ENCODE measurements at places on chromosomes 2 and 18. TPM values are rescaled to one million over a fixed set of nuclear protein-coding genes. Genes with fewer than 3 reads are reported as not detected.

GRCh38 chr18:8350628-8351027 is 258.6 kb upstream of the RAB12 start:
- DNase-seq = no peak

DCDC2C gene
- total RNA-seq = not detected

GRCh38 chr2:202406445-202406978 is 30.4 kb downstream of the BMPR2 start:
- no peak for DNase-seq

- DNase-seq = no peak
These were observed 18.8 kb upstream of the FN1 start for GRCh38 chr2:215454519-215455246.

CD207 gene
- 0.19 TPM for total RNA-seq

DNA sequence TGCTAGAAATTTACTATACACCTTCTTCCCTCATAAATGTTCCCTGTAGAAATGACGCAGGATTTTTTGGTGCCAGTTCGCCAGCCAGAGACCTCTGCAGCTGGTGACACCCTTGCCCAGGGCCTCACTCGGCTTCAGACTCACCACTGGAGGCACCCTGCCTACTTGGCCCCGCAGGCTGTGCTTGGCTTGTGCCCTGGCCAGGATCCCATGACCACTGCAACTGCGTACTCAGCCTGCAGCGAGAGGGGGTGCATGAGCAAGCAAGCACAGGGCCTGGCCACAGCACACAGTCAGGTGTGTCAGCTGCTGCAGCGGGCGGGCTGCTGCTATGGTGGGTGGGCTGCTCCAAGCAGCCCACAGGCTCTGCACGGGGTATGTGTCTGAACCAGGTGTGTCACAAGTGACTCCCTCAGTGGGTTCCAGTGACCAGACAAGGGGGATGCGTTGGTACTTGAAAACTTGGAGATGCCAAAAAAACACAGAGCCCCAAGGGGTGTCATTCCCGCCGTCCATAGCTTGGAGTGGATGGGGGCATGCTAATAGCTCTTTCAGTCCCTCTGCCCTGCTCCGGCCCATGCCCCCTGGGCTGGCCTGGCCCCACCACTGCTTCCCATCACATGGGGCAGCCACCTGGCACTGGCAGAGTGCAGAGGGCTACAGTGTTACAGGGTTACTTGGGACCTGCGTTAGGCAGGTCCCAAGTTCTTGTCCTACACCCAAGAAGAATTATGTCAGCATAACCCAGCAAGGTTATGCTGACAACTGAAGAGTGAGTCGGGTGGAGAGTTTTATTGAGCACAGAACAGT is 46.6 kb upstream of the TANC1 start:
- no peak for DNase-seq

OSBPL1A gene
- 69.8 TPM for total RNA-seq

DNA sequence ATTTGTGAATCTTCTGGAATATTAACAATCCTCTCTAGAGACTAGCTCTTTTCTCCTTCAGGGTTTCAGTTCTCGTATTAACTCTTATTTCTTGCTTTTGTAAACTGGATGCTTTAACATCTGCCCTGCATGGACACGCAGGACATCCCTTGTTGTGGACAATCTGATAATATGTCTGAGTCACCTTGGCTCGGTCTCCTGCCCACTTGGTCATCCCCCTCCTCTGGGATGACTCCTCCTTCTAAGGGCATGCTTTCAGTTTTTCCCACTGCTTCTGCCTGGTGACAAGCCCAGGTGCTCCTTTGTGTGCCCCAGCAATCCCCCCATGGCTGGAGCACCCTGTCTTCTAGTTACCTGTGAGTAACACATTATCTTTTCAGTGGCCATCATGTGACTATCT is 460.5 kb downstream of the DSC3 start:
- no peak for DNase-seq

SERPINB7 gene
- not detected for total RNA-seq

DNA sequence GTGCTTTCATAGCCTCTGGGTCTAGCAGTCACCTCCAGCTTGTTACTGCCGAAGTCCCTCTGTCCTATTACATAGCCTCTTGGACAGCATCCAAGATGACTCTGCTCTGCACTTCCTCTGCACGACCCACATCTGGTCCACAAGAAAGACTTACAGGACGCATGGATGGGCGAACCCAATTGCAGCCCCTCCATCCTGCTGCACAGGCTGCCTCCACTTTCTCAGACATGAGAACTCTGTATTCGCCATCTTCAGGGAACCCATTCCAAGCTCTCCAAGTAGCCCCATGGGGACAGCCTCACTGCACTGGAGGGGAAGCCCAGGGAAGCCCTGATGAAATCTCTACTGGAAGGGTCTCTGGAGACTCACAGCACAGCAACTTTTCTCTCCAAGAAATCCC is 172.1 kb downstream of the GFPT1 start:
- no peak for DNase-seq

- no peak for DNase-seq
These were observed 31.2 kb upstream of the TBR1 start for GRCh38 chr2:161384864-161385263.

DNA sequence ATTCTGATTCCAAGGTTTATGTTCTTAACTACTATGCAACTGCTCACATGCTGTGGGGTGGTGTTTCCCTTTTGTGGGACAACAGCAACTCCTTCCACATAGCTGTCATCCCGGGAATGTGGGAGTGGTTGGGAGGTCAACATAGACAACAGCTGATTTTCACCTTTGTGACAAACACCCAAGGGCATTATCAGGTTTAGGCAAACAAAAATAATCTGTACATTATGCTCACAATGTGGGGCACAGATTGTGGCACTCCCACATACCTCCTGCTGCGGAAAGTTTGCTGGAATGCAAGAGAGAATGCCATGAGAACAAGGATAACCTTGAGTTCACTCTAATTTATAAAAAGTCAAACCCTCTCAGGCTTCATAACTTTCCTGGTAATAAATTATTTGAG is 582.6 kb downstream of the CNTNAP5 start:
- no peak for DNase-seq

- DNase-seq = no peak
These were observed 680.2 kb upstream of the LRRTM4 start for GRCh38 chr2:78202366-78202765.

ZNF804A gene
- total RNA-seq = not detected

- DNase-seq = no peak
These were observed 718.2 kb downstream of the DPP10 start for GRCh38 chr2:115160531-115161080.

DNA sequence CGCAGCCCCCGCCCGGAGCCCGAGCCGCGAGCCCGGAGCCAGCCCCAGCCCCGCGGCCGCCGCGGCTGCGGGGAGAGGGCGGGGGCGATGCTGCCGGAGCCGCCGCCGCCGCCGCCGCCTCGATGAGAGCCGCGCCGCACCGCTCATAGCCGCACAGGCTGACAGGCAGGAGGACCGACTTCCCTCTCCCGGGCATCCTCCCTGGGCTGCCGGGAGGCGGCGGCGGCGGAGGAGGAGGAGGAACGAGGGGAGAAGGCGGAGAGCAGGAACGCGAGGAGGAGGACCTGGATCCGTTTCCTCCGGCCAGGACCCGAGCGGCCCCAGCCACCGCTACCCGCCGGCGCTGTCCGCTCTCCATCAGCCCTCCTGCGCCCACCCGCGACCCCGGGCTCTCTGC is 370 bp downstream of the KLHL29 start:
- peak; percentile 12 for DNase-seq

GRCh38 chr2:226001716-226002115 is 602.2 kb downstream of the NYAP2 start:
- DNase-seq = no peak

DNA sequence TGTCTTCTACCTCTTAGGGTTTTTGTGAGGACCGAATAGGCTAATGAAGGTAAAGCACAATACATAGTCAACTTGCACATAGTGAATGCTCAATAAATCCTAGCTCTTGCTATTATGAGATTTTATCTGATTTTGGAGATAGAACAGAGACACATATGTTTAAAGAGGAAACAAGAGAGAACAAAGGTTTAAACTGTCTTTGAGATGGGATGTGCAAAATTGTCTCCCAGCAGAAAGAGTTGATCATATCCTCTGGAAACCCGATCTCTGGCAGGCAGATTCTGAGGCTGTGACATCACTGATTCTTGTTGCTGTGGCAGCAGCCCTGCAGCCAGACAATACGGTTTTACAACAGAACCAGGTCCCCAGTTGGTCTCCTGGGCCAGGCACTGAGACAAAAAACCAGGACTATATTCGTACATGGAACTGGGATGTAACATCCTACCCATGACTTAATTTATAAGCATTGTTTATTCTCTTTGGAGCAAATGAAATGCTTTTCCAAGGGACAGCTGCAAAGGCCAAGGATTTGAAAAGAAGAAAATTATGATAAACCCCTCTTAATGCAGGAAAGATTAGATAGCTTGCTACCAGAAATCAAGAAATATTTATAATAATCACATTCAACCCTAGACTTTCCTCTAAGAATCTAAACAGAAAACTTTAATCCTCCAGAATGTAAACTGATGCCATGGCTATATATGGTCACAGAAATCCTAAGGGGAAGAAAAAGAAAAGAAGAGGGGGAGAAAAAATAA is 80.2 kb downstream of the SLC8A1 start:
- peak; percentile 19 for DNase-seq

DNA sequence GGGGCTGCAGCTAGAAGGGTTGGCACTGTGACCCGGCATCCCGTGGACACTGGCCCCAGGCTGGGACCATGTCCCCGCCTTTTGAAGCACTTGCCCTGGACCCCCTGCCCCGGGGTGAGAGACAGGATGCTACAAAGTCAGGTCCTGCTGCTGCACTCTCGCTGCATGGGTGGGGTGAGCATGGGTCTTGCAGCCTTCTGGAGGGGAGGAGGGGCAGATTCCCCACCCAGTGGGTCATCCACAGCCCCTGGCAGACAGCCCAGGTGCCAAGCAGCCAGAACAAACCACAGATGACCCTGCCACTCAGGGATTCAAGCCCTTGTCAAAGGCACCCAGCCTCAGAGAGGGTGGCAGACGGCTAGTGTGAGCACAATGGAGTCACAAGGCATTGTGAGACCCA is 5.7 kb upstream of the NMUR1 start:
- no peak for DNase-seq

- no peak for DNase-seq
These were observed 1146.9 kb upstream of the NRXN1 start for GRCh38 chr2:52178845-52179244.

- no peak for DNase-seq
These were observed 62.0 kb downstream of the IKZF2 start for GRCh38 chr2:213089438-213089837.

- DNase-seq = no peak
These were observed 21.1 kb downstream of the CPS1 start for GRCh38 chr2:210577263-210578071.

DNA sequence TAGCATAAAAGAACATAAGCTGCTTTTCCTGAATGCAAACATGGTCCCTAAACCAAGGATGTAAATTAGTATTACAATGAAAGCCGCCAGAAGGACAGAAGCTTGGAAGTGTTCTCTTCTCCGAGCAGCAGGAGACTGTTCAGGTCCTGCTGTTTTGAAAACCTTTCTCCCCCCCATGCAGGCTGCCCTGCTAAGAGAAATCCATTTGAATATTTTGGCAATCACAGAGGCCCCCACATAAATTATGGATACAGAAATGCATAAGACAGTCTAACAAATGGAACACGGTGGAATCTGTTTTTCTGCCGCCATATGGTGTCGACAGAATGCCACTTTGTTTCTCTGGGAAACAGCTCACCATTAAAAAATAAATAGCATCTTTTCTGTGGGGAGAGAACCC is 600.4 kb upstream of the KLHL29 start:
- DNase-seq = no peak

MAP2 gene
- 2.5 TPM for total RNA-seq

DNA sequence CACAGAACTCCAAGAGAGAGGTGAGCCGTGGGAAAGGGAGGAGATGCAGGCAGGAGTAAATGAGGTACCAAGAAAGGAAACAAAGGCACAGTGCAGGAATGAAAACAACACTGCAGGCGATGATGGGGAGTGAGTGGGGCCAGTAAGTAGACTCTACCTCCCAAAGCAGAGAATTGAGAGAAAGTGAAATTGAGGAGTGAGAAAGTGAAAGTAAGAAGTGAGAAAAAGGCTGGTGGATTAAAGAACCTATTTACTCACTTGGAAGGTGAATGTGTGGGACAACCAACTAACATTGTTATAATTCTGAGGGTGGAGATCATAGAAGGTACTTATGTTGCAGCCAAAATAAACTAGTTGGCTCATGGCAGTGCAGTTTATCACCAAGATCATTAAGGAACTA is 193.1 kb upstream of the TMEM200C start:
- no peak for DNase-seq

DNA sequence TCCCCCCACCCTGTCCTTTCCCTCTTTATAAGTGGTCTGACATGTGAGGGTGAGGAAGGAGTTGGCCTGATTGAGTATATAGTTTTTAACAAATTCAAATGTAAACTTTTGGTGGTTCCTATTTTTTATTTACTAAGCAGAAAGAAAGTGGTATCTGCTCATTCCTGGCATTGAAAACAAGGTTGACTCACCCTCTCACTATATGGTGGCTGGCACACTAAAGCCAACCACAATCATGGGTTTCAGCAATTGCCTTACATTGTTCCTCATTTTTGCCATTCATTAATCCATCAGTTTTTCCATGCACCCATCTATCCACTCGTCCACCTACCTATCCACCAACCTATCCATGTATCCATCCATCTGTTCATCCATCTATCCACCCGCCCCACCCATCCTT is 75.4 kb upstream of the IGFBP5 start:
- no peak for DNase-seq

- DNase-seq = no peak
These were observed 1072.1 kb upstream of the FANCL start for GRCh38 chr2:59312967-59313940.

PPIL3 gene
- total RNA-seq = 25.0 TPM

DNA sequence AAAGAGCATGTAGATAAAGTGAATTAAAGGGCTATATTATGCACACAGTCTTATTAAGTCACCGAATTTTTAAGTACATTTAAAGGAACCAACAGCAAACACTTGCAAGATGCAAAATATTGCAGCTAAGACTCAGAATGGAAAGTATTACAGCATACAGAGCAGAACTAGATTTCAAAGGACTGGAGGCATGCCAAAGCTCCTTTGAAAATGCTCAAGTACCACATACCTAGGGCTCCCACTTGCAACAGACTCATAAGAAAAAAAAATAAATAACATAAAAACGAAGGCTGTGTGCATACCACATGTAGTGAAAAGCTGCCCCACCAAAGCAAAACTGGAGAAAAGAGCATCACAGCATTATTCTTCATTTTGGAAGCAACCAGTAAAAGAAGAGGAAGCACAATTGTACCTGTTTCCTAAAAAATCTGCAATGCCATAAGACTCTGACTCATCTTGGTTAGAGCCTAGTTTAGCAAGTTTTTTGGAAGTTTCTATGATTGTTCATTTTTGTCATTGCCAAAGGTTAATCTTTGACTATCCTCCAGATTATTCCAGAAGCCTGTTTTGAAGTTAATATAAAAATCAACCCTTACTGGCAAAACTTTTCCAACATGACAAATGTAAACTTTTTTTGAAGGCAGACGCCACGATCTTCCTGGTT is 306.0 kb upstream of the COL3A1 start:
- no peak for DNase-seq

DNA sequence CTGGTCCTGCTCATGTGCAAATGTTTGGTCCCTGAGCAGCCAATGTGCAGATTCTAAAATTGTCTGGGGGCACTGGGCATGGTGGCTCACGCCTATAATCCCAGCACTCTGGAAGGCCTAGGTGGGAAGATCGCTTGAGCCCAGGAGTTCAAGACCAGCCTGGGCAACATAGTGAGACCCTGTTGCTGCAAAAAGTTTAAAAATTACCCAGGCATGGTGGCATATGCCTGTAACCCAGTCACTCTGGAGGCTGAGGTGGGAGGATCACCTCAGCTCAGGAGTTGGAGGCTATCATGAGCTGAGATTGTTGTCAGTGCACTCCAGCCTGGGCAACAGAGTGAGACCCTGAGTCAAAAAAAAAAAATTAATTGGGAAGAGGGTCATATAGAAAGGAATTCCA is 5.1 kb downstream of the LIPG start:
- no peak for DNase-seq

All from mucosa of descending colon (tissue), 3 donors.